ENCODE measurements at places on chromosomes 11 and 22. TPM values are rescaled to one million over a fixed set of nuclear protein-coding genes. Genes with fewer than 3 reads are reported as not detected.

- H3K27me3 ChIP-seq: no peaks in the 10 kb centered on the region
- H3K4me1 ChIP-seq: peaks cover 39% of the 10 kb centered on the region
- H3K36me3 ChIP-seq: peaks cover 19% of the 10 kb centered on the region
- no peak overlapping the region for H3K4me3 ChIP-seq
Measured at GRCh38 chr11:66284526-66285078, 4.3 kb downstream of the YIF1A start.

DNA sequence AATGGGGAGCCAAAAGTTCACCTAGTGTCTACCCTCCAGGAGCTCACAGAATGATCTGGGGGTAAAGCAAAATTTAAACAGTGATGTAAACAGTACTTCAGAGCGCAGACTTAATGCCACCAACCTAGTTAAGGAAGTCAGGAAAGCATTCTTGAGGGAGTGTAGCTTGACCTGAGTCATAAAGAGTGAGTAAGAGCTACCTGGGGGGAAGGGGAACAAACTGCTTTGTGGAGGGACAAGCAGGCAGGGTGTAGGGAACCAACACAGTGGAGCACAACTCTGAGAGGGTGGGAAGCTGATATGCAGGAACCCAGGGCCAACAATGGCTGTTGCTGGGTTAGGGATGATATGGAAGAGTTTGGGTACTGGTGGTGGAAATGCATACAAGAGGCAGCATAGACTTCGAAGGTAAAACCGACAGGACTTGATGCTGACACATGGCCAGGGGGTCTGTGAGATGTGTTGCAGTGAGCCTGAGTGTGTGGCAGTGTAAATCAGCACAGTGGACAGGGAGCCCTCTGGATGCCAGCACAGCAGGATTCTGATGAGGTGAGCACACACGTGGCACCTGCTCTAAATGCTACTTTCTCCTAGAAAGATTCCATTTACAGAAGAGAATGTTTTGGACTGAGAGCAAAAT lies 58.3 kb upstream of the CYP2D6 start:
- peaks cover 22% of the 10 kb centered on the region for H3K4me1 ChIP-seq
- no peak overlapping the region for H3K27ac ChIP-seq
- no peak overlapping the region for H3K4me3 ChIP-seq
- no peak for DNase-seq
- H3K36me3 ChIP-seq: peaks cover 22% of the 10 kb centered on the region

DNA sequence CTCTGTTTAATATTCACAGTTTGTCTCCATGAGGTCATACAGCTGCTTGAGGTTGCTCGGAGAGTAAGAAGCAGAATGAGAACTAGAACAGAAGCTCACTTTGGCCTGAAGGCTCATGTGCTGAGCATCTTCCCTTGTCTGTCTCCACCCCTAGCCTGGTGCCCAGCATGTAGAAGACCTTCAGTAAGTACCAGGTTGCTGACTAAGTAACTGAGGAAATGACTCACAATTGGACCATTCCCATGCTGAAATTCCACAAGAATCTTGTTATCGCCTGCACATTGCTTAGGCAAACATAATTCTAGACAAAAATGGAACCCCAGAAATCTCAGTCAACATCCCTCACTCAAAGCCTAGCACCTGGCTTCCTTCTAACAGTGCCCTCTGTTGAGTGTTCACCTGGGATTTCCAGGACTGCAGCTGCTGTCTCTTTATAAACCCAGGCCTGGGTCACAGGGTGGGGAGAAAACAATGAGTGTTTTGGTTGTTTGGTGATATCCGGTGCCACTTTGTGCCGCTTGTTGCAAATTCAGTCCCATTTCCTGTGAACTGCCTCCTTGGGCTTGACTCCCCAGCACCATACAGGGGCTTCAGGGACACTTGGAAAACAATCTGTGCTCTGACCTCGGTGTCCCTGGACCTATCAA lies 406.8 kb downstream of the ETS1 start:
- H3K27ac ChIP-seq: no peak overlapping the region
- DNase-seq: no peak
- H3K27me3 ChIP-seq: no peaks in the 10 kb centered on the region

GRCh38 chr11:69213316-69213715 lies 57.6 kb downstream of the SMIM38 start:
- H3K27ac ChIP-seq: peak overlapping the region; percentile 47
- peaks cover 33% of the 10 kb centered on the region for H3K4me1 ChIP-seq
- peak; percentile 13 for DNase-seq
- no peaks in the 10 kb centered on the region for H3K36me3 ChIP-seq

- H3K27me3 ChIP-seq: no peaks in the 10 kb centered on the region
- H3K36me3 ChIP-seq: no peaks in the 10 kb centered on the region
- DNase-seq: no peak
- H3K4me3 ChIP-seq: no peak overlapping the region
Measured at GRCh38 chr11:109153836-109154235, 268.2 kb upstream of the C11orf87 start.

DNA sequence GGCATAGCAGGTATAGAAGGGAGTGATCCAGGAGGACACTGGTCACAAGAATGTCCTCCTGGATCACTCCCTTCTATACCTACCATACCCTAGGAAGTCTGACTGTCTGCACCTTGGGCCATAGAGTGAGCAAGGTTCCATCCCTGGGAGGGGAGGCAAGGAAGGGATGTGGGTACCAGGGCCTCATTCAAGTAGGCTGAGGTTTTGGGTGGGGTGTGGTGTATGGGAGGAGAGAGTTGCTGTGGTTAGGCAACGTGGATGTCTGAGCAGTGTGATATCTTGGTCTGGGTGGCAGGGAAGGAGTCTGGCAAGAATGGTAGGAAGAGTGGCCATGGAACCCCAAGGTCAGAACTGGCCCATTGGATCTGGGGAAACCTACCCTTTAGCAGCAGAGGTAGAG lies 13.2 kb downstream of the PPFIBP2 start:
- H3K27ac ChIP-seq: peak overlapping the region; percentile 20
- no peaks in the 10 kb centered on the region for H3K27me3 ChIP-seq
- no peak for DNase-seq
- H3K4me3 ChIP-seq: no peak overlapping the region
- peaks cover 17% of the 10 kb centered on the region for H3K36me3 ChIP-seq
- peaks cover 45% of the 10 kb centered on the region for H3K4me1 ChIP-seq

DNA sequence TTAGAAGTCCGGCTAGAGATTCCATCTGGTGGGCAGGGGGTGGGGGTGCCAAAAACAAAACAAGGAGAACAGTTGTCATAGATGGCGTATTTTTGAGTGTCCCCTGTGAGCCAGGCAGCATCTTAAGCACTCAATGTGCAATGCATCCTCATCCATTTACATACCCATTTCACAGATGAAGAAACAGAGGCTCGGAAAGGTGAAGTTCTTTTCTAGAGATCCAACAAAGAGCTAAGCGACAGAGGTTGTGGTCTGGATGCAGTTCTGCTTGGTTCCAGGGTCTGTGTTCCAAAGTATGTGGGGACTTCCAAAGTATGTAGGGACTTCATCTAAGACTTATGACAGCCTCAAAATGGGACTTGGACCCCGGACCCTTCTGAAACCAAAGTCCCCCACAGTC lies 277.8 kb downstream of the MN1 start:
- no peaks in the 10 kb centered on the region for H3K36me3 ChIP-seq
- no peaks in the 10 kb centered on the region for H3K27me3 ChIP-seq
- no peak for DNase-seq
- no peak overlapping the region for H3K4me3 ChIP-seq

- no peaks in the 10 kb centered on the region for H3K36me3 ChIP-seq
- H3K27ac ChIP-seq: no peak overlapping the region
- DNase-seq: peak; percentile 5
- peaks cover 11% of the 10 kb centered on the region for H3K27me3 ChIP-seq
- H3K4me3 ChIP-seq: no peak overlapping the region
- no peaks in the 10 kb centered on the region for H3K4me1 ChIP-seq
Measured at GRCh38 chr22:44395118-44396005, 82.6 kb upstream of the SHISAL1 start.

DNA sequence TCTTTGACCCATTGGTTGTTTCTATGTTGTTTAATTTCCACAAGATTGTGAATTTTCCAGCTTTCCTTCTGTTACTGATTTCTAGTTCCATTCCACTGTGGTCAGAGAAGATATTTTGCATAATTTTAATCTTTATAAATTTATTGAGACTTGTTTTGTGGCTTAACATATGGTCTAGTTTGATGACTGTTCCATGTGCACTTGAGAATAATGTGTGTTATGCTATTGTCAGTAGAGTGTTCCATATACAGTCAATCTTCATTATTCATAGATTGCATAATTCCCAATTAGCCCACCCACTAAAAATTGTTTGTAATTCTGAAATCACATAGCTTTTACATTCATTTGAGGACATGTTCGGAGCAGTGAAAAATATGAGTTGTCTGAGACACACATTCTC lies 346.1 kb upstream of the DDI1 start:
- H3K36me3 ChIP-seq: no peaks in the 10 kb centered on the region
- no peak overlapping the region for H3K27ac ChIP-seq
- DNase-seq: no peak
- no peaks in the 10 kb centered on the region for H3K27me3 ChIP-seq
- H3K4me1 ChIP-seq: no peaks in the 10 kb centered on the region

- no peaks in the 10 kb centered on the region for H3K36me3 ChIP-seq
- H3K27ac ChIP-seq: no peak overlapping the region
- no peaks in the 10 kb centered on the region for H3K27me3 ChIP-seq
Measured at GRCh38 chr22:23104187-23104971, 34.1 kb downstream of the GNAZ start.

- no peaks in the 10 kb centered on the region for H3K4me1 ChIP-seq
- no peak for DNase-seq
- H3K27me3 ChIP-seq: no peaks in the 10 kb centered on the region
- H3K27ac ChIP-seq: no peak overlapping the region
- peaks cover 26% of the 10 kb centered on the region for H3K36me3 ChIP-seq
- H3K4me3 ChIP-seq: no peak overlapping the region
Measured at GRCh38 chr22:38230108-38230825, 28.5 kb downstream of the MAFF start.

- no peak overlapping the region for H3K4me3 ChIP-seq
- DNase-seq: no peak
- no peak overlapping the region for H3K27ac ChIP-seq
Measured at GRCh38 chr22:20533879-20534265, 26.5 kb downstream of the MED15 start.

- no peak for DNase-seq
- no peak overlapping the region for H3K27ac ChIP-seq
- H3K4me3 ChIP-seq: no peak overlapping the region
- H3K27me3 ChIP-seq: no peaks in the 10 kb centered on the region
- H3K36me3 ChIP-seq: no peaks in the 10 kb centered on the region
Measured at GRCh38 chr11:444396-445144, 2.8 kb upstream of the ANO9 start.

GRCh38 chr11:85672105-85672902 lies 7.4 kb upstream of the CREBZF start:
- H3K36me3 ChIP-seq: no peaks in the 10 kb centered on the region
- H3K4me3 ChIP-seq: no peak overlapping the region
- no peaks in the 10 kb centered on the region for H3K4me1 ChIP-seq

- H3K36me3 ChIP-seq: no peaks in the 10 kb centered on the region
- DNase-seq: no peak
- no peaks in the 10 kb centered on the region for H3K4me1 ChIP-seq
- H3K4me3 ChIP-seq: no peak overlapping the region
- H3K27ac ChIP-seq: no peak overlapping the region
Measured at GRCh38 chr11:19546325-19546724, 166.3 kb upstream of the NAV2 start.

- DNase-seq: no peak
- H3K4me3 ChIP-seq: no peak overlapping the region
- peak overlapping the region; percentile 74 for H3K27ac ChIP-seq
Measured at GRCh38 chr11:60193687-60194433, 11.0 kb upstream of the MS4A6A start.

GRCh38 chr11:106986261-106986660 lies 32.0 kb downstream of the GUCY1A2 start:
- H3K27me3 ChIP-seq: no peaks in the 10 kb centered on the region
- H3K36me3 ChIP-seq: no peaks in the 10 kb centered on the region
- H3K4me1 ChIP-seq: no peaks in the 10 kb centered on the region
- no peak overlapping the region for H3K4me3 ChIP-seq
- H3K27ac ChIP-seq: no peak overlapping the region
- DNase-seq: no peak

- no peaks in the 10 kb centered on the region for H3K36me3 ChIP-seq
- peaks cover 13% of the 10 kb centered on the region for H3K27me3 ChIP-seq
- DNase-seq: no peak
- no peak overlapping the region for H3K4me3 ChIP-seq
- peaks cover 17% of the 10 kb centered on the region for H3K4me1 ChIP-seq
Measured at GRCh38 chr11:116731097-116731761, 41.6 kb downstream of the BUD13 start.

GRCh38 chr11:6433998-6434660 lies 6.7 kb downstream of the HPX start:
- no peaks in the 10 kb centered on the region for H3K27me3 ChIP-seq

DNA sequence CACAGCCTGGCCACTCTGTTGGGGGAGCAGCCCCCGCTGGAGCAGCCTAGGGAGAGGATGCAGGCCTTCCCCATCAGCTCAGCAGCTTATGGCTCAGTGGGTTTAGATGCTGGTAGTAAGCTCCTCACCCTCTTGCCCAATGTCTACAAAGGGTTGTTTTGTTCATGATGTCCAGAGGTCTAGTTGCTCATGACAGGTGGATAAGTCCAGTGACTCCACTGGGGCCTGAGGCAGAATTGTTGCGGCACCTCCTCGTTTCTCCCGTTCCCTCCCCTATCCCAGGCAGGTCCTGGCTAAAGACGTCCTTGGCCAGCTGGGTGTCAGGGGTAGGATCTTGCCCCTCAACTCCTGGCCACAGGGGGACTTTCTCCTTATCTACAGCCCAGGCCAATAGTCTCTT lies 233.5 kb upstream of the B3GAT1 start:
- H3K27me3 ChIP-seq: peaks cover 2% of the 10 kb centered on the region
- H3K4me1 ChIP-seq: no peaks in the 10 kb centered on the region
- no peak overlapping the region for H3K4me3 ChIP-seq
- H3K27ac ChIP-seq: no peak overlapping the region

DNA sequence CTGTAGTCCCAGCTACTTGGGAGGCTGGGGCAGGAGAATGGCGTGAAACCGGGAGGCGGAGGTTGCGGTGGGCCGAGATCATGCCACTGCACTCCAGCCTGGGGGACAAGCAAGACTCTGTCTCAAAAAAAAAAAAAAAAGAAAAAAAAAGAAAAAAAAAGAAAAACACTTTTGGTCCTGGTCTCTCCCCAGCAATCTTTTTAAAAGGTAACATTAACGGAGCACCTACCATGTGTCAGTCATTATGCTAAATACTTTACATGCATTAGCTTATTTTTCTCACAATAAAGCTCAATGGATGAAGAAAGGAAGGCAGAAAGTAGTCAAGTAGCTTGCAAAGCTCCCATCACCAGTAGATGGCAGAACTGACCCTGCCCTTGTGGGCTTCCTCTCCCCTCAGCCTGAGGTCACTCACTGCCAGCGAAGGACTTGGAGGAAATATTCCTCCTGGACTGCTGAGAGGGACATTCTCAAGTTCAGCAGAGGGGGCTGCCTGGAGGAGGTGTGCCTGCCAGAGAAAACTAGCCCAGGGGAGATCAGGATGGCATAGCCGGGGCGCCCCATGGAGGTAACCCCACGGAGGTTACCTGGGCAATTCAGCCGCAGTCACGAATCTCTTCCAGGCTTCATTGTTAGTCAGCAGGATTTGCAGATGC lies 15.5 kb downstream of the APOL3 start:
- no peaks in the 10 kb centered on the region for H3K4me1 ChIP-seq
- no peaks in the 10 kb centered on the region for H3K27me3 ChIP-seq
- no peak overlapping the region for H3K27ac ChIP-seq
- H3K4me3 ChIP-seq: no peak overlapping the region
- H3K36me3 ChIP-seq: peaks cover 89% of the 10 kb centered on the region

MS4A4A gene
- total RNA-seq: 1.4 TPM

AIFM3 gene
- total RNA-seq: 1.3 TPM

LSP1 gene
- 301 TPM for total RNA-seq

ZBTB44 gene
- 49.0 TPM for total RNA-seq

GLYAT gene
- total RNA-seq: not detected

ACR gene
- not detected for total RNA-seq

RAB38 gene
- total RNA-seq: 0.46 TPM

SAA1 gene
- total RNA-seq: not detected

PRR14L gene
- total RNA-seq: 59.5 TPM

UQCC3 gene
- 8.3 TPM for total RNA-seq

OVCH2 gene
- not detected for total RNA-seq

LDHAL6A gene
- not detected for total RNA-seq

RAG1 gene
- 0.10 TPM for total RNA-seq

TSGA10IP gene
- total RNA-seq: not detected
